ENCODE measurements at places on chromosomes 13 and 19.

DNA sequence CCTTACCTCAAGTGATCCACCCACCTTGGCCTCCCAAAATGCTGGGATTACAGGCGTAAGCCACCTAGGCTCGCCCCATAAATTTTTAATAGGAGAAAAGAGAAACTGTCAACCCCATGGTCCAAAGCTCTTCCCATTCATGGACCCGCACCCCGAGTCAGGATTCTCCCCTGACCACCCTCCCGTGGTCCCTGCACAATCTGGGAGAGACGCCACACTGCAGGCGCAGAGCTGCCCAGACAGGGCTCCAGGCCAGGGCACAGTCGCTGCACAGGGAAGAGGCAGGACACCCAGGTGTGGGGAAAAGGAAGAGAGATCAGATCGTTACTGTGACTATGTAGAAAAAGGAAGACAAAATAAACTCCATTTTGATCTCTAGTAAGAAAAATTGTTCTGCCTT is 54.5 kb downstream of the ZNF93 start:
- DNase-seq, result no peak

GRCh38 chr19:18999016-18999758 is 34.1 kb downstream of the SUGP2 start:
- DNase-seq, result no peak

- DNase-seq, result no peak
These were observed at the start of gene ARHGAP45 for GRCh38 chr19:1066748-1067340. Gene ARHGAP45 (plus strand): TSS chr19:1067167. CDS start chr19:1067406, 239 bp downstream.

- DNase-seq, result no peak
These were observed 61.9 kb upstream of the LDLR start for GRCh38 chr19:11027381-11027780.

GRCh38 chr19:46620716-46621115 is 4.2 kb downstream of the PTGIR start:
- DNase-seq, result no peak

DNA sequence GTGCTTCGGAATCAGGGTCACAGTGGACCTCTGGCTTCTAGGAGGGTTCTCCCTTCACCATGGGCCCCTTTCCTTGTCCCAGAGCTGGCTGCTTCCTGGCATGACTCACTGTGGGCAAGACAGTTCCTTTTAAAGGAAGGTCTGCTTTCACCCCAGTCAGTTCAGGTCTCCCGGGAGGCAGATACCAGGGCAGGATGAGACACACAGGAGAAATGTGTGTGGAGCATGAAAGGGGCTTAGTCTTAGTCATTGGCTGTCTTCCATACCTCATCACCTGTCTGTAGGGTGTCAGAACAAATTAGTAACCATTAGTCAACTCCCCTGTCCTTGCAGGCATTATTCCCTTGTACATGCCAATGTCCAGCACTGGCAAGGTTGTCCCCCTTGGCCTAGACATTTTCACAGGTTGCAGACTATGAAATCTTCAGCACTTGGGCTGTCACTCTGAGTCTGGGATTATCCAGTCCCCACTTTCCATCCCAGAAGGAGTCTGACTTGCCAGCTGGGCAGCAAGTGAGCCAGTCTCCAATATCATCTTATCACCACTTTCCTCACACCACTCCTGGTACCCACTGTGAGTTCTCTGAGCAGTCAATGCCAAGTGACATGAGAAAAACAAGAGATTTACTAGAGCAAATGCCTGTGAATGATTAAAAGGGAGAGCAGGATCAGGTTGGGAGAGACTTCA is 76.8 kb upstream of the MEDAG start:
- no peak for DNase-seq

GRCh38 chr13:44792096-44792495 is 197.2 kb downstream of the NUFIP1 start:
- DNase-seq, result no peak

DNA sequence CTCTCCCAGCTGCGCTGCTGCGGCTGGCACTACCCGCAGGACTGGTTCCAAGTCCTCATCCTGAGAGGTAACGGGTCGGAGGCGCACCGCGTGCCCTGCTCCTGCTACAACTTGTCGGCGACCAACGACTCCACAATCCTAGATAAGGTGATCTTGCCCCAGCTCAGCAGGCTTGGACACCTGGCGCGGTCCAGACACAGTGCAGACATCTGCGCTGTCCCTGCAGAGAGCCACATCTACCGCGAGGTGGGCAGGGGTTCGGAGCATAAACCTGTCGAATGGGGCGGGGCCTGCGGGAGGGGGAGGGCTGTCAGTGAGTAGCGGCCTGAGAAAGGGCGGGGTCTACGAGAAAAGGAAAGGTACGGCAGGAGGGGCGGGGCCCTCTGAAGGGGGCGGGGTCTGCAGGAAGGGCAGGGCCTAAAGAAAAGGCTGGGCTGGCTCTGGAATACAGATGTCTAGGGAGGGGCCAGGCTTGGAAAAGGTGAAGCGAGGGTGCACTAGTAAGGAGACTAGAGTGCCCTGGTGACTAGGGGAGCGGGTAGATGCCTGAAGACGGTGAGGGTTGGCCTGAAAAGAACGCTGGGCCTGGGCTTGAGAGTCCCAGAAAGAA is 3.6 kb downstream of the CD37 start:
- no peak for DNase-seq

DNA sequence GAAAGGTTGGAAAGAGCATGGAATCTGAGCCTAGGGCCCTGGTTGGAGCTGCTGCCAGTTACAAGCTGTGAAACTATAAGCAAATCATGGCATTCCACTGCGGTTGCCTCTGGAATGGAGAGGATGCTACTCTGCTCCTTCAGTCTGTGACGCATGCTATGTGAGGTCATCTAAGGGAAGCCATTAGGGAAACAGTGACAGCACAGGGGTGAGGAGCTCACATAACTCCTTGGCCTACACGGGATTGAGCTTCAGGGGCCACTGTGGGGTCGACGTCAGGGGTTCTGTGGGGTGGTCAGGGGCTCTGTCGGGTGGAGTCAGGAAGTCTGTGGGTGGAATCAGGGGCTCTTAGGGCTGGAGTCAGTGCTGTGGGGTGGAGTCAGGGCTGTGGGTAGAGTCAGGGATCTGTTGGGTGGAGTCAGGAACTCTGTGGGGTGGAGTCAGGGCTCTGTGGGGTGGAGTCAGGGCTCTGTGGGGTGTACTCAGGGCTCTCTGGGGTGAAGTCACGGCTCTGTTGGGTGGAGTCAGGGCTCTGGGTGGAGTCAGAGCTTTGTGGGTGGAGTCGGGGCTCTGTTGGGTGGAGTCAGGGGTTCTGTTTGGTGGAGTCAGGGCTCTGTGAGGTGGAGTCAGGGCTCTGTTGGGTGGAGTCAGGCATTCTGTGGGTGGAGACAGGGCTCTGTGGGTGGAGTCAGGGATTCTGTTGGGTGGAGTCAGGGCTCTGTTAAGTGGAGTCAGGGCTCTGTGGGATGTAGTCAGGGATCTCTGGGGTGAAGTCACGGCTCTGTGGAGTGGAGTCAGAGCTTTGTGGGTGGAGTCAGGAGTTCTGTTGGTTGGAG is 35.8 kb upstream of the MEDAG start:
- no peak for DNase-seq

DNA sequence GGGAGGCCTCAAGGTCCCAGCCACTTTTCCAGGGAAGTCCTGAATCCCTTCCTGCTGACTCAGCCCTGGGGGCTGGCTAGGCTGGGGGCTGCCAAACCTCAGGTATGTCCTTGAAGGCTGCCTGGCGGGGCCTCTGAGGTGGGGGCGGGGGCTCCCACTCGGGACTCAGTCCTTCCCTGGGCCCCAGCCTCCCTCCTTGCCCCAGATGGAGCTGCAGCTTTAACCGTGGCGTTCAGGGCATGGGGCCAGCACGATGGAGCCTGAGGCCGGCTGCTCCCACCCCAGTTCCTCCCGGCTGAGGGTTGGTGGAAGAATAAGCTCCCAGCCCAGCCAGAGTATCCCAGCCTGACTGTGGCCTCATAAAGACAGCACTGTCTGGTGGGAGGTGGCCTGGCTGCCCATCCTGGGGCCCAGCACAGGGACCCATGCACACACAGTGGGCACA is 12.4 kb downstream of the CILP2 start:
- DNase-seq, result no peak
